ENCODE measurements at places on chromosomes 6 and 20. TPM values are rescaled to one million over a fixed set of nuclear protein-coding genes. Genes with fewer than 3 reads are reported as not detected.

HMGN3 gene
- polyA plus RNA-seq = 267 TPM

C2 gene
- polyA plus RNA-seq = 69.1 TPM

VSTM2L gene
- polyA plus RNA-seq = 38.0 TPM

- H3K4me1 ChIP-seq = no peaks in the 10 kb centered on the region
- no peaks in the 10 kb centered on the region for H3K36me3 ChIP-seq
- no peak for DNase-seq
- H3K4me3 ChIP-seq = no peak overlapping the region
- no peaks in the 10 kb centered on the region for H3K27me3 ChIP-seq
- no peak overlapping the region for H3K27ac ChIP-seq
Observed at GRCh38 chr6:11143394-11144371, 32.2 kb upstream of the ERVFRD-1 start.

DNA sequence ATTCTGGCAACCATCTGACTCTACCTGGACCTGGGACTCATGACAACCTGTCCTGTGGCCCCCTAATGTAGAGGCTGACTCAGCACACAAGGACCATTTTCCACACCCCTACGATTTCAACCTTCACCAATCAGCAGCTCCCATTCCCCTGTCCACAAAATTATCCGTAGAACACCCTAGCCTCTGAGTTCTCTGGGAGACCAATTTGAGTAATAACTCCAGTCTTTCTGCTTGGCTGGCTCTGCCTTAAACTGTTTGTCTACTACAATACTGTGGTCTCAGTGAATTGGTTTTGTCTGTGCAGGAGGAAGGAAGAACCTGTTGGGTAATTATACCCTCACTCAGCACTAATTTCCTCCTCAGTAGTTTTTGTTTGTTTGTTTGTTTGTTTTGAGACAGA is 99.3 kb upstream of the MRPS10 start:
- no peaks in the 10 kb centered on the region for H3K36me3 ChIP-seq
- H3K27ac ChIP-seq = peak overlapping the region; percentile 63
- DNase-seq = no peak
- no peak overlapping the region for H3K4me3 ChIP-seq
- H3K4me1 ChIP-seq = peaks cover 7% of the 10 kb centered on the region

- H3K27me3 ChIP-seq = no peaks in the 10 kb centered on the region
- DNase-seq = peak; percentile 86
- H3K4me1 ChIP-seq = no peaks in the 10 kb centered on the region
Observed at GRCh38 chr20:14055127-14055742, 59.9 kb downstream of the MACROD2 start.

- peak; percentile 6 for DNase-seq
- H3K4me3 ChIP-seq = no peak overlapping the region
- H3K36me3 ChIP-seq = no peaks in the 10 kb centered on the region
- no peaks in the 10 kb centered on the region for H3K27me3 ChIP-seq
- no peak overlapping the region for H3K27ac ChIP-seq
Observed at GRCh38 chr20:24165301-24166122, 176.9 kb upstream of the GGTLC1 start.

DNA sequence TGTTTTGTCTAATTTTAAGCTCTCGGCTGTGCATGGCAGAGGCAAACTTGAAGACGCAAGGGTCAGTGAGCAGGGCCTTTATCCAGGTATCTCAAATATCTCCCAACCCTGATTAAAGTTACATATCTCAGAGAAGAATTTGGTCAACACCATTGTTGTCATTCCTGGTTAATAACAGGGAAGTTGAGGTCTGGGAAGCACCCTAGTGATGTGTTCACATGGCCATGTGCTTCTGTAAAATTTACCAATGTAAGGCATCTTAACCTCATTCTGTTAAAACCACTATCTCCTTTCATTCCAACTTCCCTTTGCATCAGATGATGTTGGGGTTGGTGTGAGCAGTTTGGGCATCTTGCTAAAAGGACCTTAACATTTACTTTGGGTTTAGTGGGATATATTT is 4.0 kb upstream of the FAM110A start:
- no peaks in the 10 kb centered on the region for H3K36me3 ChIP-seq
- DNase-seq = no peak
- no peak overlapping the region for H3K4me3 ChIP-seq
- peaks cover 8% of the 10 kb centered on the region for H3K4me1 ChIP-seq
- no peaks in the 10 kb centered on the region for H3K27me3 ChIP-seq

DNA sequence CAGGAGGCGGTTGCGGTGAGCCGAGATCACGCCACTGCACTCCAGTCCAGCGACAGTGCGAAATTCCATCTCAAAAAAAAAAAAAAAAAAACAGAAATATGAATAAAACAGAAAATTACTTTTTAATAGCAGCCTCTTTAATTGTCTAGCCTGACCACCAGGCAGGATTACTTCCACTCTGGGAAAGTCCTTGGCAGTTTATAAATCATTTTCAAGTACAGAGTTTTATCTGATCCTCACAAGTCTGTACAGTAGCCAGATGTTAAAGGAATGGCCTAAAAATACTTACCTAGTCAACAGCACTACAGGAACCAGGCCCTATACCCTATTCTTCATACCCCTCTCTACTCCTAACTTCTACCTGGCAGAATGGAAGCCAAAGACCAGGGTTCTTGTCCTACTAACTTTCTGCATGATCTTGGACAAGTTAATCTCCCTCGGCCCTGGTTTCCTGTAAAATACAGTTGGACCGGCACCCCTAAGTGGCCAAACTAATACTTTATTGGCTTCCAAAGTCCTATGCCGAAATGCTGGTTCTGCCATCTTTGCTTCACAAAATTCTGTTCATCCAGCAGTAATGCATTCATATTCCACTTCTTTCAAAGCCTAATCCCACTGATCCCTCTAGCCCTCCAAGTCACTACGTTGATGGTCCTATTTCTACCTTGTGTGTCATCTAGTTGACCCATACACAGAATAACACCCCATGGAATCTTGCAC is 1.9 kb downstream of the EIF2S2 start:
- no peak overlapping the region for H3K27ac ChIP-seq
- peaks cover 7% of the 10 kb centered on the region for H3K4me1 ChIP-seq
- no peaks in the 10 kb centered on the region for H3K27me3 ChIP-seq
- H3K4me3 ChIP-seq = peak overlapping the region; percentile 33
- H3K36me3 ChIP-seq = peaks cover 17% of the 10 kb centered on the region

DNA sequence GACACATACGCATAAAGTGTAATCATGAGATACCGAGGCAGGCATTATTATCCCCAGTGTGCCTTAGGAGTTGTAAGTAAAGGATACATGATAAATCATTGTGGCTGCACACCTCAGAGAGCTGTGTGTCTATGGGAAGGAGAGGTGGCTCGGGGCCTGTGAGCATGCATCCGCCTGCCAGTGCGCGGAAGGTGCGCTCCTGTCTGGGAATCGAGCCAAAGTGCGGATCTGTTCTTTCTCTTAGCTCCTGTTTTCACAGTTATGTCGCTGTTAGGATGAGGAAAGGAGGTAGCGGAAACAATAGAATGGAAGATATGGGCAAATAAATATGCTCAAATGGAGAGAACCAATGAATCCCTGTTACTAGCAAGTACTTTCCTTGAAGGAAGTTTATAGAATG is 98.0 kb downstream of the ANKRD6 start:
- no peak overlapping the region for H3K27ac ChIP-seq
- no peaks in the 10 kb centered on the region for H3K27me3 ChIP-seq
- no peak overlapping the region for H3K4me3 ChIP-seq
- DNase-seq = no peak
- H3K36me3 ChIP-seq = no peaks in the 10 kb centered on the region

DNA sequence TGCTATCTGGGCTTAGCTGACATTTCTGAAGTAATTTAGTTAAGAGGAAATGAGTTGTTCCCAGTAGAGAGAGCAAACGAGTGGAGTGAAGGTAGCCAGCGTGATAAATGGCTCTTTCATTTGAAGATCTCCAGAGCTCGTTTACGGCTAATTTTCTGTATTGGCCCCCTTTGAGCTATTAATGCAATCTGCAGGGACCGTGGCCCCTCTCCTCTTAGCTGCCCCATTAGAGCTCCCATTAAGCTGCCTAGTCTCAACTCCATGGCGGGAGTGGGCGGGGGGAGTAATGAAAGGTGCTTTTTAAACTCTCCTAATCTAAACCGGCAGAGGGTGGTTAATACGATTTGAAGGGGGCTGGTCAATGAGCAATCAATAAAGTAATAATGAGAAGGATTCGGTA is 12.5 kb downstream of the TFAP2B start:
- no peak for DNase-seq
- no peaks in the 10 kb centered on the region for H3K36me3 ChIP-seq
- H3K4me3 ChIP-seq = no peak overlapping the region
- no peak overlapping the region for H3K27ac ChIP-seq
- peaks cover 95% of the 10 kb centered on the region for H3K27me3 ChIP-seq
- H3K4me1 ChIP-seq = no peaks in the 10 kb centered on the region
